ENCODE measurements at places on chromosomes 4 and X.

DNA sequence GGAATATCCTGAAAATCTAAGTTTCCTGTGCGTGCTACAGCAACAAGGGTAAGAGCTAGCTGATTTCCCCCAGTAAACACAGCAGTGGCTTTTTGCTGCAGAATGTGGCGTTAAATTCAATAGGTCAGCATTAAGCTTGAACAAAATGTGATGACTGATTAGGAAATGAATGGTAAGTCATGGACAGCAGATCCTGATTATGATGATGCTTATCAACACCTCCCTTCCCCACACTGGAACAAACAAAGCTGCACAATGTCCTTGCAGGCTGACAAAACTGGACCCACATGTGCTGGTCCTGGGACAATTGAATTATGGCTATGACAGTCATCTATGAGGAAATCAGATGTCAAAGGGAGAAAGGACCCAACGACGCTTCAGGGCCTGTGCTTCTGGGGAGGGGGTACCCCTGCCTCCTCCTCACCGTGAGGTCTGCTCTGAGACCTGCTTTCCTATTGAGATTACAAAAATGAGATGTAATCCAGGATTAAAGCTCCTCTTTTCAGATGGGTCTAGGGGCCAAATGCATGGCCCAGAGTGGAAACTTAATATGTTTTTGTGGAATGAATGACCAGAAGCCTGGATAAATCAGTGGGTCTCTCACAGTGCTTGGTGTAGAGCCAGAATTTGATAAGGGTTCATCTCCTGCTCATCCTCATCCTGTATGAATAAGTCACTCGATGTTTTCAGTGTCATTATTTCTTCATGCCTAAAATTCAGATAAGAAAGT, 32.0 kb upstream of the BOD1L1 start:
- DNase-seq: no peak

DNA sequence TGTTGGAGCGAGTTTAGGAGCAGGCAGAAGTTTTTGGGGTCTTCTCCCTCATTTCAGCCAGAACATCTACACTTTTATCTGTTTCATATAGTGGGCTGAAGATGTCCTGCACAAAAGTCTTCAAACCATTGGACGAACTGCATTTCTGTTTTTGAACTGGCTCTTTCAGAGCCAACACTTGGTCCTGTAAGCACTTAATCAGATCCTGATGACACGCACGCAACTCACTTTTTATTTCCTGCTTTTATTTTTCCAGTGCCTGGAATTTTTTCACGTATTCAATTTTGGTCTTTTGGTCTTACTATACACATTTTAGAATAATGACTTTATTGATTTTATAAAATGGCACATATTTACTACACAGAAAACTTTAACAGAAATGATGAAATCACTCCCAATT, 40.2 kb upstream of the NKX3-2 start:
- DNase-seq: no peak

GRCh38 chr4:129064717-129065116, 28.6 kb downstream of the SCLT1 start:
- no peak for DNase-seq

- no peak for DNase-seq
These were observed 284.9 kb downstream of the IL15 start for GRCh38 chr4:141921293-141921692.

DNA sequence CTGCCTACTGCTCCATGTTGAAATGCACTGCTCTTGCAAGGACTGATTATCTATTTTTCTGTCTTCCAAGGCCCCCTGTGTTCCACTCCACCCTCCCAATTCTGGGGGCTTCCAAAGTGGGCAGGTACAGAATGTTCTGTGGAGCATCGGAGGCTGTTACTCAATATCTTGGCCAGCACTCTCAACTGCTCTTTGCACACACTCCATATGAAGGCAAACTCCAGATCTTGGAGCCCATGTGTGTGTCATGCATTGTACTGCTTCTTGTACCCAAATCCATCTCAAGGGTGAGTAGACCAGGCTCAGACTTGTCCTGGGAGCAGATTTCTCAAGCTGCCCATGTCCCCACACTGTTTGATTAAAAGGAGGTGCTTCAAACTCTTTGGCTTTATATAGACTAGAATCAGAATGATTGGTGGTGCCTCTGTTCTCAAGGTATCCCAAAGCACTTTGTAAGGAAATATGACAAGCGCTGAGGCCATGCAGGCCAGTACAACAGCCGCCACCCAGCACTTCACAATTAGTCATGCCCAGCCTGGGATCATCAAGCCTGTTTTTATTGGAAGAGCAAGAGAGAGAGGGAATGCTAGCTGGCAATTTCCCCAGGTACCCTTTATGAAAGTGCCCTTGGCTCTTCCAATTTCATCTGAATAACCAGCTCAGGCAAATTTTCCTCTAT, 44.3 kb downstream of the AR start:
- no peak for DNase-seq

DNA sequence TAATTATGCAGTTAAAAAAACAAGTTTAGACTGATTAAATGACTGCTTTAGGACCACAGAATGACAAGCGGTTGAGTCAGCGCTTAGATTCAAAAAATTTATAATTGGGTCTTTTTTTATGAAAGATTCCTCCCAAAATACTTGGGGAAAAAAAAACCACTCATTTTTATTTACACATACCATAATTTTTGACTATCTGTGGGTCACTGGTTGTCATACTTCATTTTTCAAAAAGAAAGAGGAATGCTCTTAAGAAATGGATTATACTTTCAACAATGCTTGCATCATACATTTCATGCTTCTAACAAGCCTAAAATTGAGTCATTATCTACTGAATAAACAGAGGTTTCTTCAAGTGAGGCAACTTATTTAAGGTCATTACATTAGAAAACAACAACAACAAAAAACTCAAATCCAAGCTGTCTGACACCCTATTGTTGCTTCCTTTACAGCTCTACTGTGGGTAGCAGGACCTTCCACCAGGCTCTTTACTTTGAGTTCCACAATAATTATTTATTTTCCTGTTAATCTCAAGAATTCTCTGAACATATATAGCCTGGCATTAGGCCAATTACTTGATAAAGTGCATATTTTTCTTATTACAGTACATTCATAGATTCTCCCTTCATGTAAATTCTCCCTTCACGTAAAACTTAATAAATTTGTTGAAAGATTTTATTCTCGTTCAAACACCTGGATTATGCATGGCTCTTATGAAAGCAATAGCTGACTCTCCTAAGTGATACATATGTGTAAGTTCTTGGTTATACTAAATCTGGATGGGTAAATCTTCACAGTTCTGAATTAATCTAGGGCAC, 445.5 kb downstream of the PCDH10 start:
- DNase-seq: no peak

DNA sequence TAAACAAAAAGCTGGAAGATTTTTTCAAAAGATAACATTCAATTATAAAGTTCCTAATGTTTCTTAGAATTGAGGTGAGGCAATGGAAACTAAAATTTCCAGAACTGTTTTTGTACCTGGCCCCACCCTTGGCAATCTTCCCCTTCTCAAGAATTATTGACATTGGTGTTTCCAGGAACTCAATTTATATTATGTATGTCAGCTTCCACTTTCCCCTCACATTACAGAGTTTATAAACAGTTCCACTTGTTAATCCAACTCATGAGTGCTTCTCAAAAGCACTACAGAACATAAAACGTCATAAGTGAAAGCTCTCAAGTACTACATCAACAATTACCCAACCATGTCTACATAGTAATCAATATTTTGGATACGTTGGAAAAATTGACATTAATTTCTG, 107.4 kb downstream of the FAM13A start:
- DNase-seq: no peak

DNA sequence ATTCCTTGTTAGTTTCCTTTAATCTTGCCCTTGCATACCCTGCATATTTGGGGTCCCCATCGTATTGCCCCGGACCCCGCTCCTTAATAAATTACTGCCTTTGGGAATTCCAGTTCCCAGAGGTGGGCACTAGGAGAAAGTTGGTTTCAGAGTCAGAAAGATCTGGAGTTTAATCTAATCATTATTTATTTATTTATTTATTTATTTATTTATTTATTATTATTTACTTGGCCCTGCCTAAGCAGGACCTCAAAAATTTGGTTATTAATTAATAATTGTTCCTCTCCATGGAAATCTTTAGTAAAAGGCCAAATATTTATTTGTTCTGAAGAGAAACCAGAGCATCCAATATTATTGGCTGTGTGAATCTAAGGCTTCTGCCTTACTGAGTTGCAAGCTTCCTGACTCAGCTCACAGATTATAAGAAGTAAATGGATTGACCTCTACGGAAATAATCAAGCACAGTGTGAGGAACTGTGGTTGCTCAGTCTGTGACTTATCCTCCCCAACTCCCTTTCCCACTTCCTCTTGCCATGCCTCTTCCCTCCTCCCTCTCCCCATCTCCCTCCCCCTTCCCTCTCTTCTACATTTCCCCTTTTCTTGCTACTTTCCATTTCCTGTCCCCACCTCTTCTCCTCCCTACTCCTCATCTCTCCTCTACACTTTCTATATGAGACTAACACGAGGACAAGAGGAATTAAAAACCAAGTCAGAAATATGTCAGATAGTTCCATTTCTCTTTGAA, 61.5 kb upstream of the AP1S2 start:
- DNase-seq: no peak

GRCh38 chr4:78068481-78068880, 11.4 kb downstream of the FRAS1 start:
- no peak for DNase-seq

DNA sequence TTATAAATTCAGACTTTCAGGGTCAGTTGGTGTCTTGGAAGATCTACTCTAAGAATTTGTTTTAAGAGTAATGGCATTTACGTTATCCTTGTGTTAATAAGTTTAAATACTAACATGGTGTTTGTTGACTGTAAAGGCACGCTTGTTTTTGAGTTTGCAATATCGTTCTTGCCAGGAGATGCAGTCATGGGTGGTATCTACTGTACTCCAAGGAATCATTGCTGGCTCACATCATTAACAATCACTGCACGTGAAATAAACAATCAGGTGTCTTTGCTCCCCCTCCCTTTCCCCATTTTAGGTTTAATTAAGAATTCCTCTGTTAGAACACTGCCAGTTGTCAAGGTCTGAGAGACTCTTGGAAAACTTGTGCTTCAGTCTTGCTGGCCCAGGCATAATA, 1.6 kb downstream of the HHIP start:
- no peak for DNase-seq

DNA sequence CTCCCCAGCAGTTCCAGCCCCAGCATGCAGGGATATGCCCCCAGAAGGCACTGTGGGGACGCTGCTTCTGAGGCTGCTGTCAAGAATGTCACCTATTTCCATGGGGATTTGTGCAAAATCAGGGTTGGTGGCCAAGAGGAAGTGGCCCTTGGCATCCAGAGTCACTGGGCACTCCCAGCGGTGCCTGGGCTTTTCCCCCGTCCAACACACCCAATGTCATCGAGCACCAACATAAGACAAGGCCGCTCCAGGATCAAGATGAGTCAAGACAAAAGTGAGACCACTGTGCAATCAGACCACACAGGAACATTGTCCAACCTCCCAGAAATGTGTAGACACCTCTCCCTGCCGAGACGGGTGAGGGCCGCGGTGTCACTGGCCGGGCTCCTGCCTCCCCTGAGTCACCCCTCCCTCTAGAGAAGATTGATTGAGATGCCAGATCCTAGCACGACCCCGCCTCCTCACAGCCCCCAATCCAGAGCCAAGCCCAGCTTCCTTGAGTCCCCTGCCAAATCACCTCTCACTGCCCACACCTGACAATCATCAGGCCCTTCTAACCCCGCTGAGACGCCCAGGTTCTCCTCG, 194.3 kb downstream of the AFAP1 start:
- no peak for DNase-seq

Measured in HepG2 (cell line).